ENCODE measurements at places on chromosomes 7 and 10.
A peak's percentile ranks its signal among the peaks of the same experiment; 100 is the strongest.

DNA sequence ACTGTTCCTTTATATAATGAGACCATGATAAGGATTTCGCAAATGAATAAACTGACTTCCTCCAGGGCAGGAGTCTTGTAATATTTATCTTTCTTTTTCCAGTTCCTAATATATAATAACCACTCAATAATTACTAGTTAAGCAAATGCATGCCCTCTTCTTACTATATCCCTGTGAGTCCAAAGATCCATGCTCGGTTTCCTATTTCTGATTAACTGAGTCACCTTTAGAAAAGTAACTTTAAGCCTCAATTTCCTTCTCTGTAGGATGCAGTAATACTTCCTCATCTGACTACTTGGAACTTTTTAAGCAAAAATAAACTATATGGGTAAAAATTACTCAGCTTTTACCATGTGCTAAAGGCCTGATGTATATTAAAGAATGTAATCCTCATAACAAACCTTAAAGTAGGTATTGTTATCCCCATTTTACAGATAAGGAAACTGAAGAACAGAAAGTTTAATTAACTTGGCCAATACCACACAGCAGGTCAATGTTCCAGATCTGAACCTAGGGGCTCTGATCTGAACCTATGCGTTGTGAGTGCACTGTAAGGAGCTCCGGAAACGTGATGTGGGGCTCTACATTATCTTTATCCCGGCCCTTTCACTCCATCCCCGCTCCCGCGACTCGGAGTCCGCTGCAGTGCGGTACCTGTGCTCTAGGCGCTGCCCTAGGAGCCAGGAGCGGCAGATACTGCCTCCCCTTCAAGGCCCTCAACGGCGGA lies 458 bp downstream of the COX15 start:
- DNase-seq = no peak

GRCh38 chr10:1172256-1172984 lies 116.2 kb downstream of the WDR37 start:
- DNase-seq = no peak

GRCh38 chr10:32050177-32050576 lies 6.0 kb downstream of the KIF5B start:
- no peak for DNase-seq

GRCh38 chr7:157928808-157929425 lies 592.1 kb downstream of the DNAJB6 start:
- DNase-seq = no peak

DNA sequence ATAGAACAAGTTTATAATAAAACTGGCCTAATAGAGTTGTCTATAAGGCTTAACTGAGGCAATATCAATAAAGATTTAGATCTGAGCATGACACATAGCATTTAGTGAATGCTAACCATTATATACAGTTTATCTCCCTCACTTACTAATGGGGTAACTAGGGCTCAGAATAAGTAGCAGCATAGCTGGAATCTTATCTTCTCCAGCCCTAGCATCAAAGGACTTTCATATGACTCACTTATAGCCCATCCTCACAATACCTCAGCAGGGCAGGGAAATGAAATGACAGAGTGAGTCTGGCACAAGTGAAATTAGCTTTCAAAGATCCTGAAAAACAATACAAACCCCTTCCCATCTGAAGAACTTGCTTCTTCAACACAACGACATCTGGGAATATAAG lies 362.9 kb downstream of the KIF20B start:
- DNase-seq = peak; percentile 68

Measured in fibroblast of lung (primary cell).